ENCODE measurements at places on chromosomes 3 and 15.

DNA sequence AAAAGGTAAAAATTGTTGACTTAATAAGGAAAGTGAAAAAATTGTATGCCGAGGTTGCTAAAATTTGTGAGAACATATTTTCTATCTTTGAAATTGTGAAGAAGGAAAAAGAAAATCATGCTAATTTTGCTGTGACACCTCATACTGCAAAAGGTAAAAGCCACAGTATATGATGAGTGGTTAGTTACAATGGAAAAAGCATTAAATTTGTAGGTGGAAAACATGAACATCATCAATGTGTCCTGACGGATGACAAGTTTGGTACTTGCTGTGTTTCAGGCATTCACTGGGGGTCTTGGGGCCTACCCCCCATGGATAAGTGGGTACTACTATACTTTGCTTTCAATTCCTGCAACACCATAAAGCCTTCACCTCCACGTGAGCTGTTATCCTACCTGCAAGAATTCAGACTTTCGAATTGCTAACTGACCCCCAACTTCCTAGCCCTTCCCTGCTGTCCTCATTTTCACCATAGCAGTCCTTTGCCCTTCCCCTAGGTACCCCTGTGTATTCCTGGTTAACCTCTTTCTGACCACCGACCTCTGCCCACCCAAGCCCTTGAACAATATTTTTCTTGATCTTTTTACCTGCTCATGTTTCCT lies 62.4 kb downstream of the RAB7A start:
- DNase-seq: no peak

- DNase-seq: no peak
Measured at GRCh38 chr3:128344052-128344735, 122.5 kb downstream of the DNAJB8 start.

GRCh38 chr3:86787091-86787490 lies 203.9 kb downstream of the VGLL3 start:
- DNase-seq: no peak

DNA sequence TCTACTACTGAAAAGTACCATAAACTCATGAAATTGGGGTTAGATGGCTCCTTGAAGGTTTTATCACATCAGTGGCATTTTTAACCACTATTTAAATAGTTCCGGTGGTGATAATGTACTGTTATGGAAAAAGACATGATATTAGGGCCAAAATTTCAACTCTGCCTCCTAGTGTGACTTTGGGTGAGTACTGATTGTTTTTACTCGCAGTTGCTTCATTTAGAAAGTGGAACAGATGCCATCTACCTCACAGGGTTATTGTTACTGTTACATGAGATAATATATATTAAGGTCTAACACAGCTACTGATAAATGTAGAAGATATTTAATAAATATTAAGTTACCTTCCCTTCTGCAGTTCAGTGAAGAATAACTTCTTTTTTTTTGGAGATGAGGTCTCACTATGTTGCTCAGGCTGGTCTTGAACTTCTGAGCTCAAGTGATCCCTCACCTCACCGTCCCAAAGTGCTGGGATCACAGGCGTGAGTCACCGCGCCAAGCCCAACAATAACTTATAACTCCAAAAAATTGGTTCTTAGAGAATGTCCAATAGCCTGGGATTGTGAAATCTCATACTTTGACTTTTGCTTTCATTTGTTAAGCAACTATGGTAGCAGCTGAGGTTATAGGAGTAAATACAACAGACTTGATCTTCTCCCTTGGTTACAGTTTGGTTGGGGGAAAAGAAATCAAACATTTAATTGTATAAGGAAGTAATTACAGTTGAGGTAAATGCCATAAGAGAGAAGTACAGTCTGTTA lies 48.3 kb downstream of the MEF2A start:
- DNase-seq: no peak

DNA sequence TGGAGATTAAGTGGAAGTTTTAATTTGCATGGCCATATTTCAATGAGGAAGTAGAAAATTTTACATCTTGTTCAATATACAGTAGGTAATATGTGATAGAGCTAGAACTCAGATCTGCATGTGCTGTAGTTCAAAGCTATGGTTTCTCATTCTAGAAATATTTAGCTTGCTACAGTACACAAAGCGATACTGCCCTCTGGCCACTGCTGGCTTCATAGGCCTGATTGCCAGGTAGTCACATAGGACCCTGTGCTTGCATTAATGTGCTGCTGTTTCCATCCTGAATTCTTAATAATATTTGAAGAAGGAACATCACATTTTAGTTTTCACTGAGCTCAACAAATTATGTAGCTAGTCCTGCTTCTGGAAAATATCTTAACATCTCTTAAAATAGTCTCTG lies 87.0 kb downstream of the PLSCR2 start:
- peak; percentile 20 for DNase-seq

DNA sequence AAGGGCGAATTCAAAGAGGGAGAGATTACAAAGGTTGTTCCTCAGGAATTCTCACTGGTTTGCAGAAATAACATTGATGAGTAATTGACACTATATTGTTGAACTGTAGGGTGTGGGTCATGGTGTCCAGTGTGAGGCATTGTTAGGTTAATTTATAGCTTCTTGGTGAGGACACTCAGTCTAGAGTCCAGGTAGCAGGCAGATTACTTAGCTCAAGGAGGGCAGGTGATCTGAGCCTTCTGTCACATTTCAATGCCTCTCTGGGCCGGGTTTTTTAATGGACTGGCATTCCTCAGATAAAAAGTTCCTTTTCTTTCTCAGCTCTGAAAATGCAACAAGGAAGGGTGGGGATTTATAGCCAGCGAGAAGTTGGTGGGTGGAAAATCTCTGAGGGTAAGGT lies 194.2 kb upstream of the PROK2 start:
- DNase-seq: no peak

DNA sequence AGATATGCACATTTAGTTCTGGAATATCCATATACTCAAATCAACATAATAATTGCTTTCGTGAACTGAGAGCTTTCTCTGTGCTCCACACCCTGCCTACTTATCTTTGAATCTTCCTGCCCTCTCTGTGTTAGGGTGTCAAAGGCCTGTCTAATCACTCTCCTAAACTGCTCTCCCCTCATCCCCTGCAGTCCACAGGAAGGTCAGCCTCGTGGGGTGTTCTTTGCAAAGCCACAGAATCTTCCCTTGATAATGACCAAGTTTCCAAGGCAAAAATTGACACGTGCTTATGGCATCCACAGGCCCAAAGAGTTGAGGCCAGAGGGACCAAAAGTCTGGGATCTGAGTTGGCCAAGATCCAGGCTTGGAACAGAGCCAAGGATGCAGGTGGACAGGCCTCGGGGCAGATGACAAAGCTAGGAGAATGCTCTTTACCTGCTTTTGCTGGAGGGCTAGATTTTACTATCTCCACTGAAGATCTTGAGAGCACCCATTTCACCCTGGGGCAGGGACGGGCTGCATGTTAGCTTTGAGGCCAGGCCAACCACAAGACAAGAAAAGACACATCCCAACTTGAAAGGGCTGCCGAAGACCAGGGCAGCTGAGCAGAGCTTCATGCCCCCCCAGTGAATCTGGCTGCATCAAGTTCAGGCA lies 20.4 kb downstream of the BHLHE40 start:
- no peak for DNase-seq

GRCh38 chr3:159866201-159866746 lies 122.4 kb upstream of the IL12A start:
- DNase-seq: no peak

DNA sequence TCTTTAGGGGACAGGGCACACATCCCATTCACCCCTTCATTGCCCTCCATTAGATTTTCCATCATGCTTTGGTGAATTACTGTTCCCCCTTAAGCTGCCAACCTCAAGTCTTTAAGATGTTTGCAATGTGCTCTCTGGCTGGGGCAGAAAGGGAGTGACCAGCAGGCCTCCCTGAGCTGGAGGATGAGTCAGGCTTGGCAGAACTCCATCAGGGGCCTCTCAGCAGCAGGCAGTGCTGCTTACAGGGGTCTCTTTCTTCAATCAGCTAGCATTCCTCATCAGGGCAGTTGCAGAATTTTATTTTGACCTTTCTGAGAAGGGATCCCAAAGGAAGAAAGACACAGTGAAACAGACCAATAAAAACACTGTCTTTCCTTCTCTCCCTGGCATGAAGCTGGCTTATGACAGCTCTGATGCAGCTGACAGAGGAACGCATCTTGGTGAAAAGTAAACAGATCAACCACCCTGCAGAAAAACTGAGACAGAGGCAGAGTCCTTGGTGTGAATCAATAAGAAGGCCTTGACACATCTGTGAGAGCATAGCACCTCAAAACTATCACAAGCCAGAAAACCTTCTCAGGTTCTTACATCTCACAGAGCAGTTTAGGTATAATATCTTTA lies 88.7 kb upstream of the MRPL3 start:
- DNase-seq: no peak

GRCh38 chr15:64046421-64047153 lies at the start of gene DAPK2:
TSS of gene DAPK2 (minus strand) at chr15:64046485. CDS start at chr15:64040261, 6,224 bp downstream.
- DNase-seq: peak; percentile 70

- no peak for DNase-seq
Measured at GRCh38 chr15:89320200-89320599, 14.4 kb downstream of the POLG start.

Measured in NCI-H524 (cell line).